ENCODE measurements at places on chromosomes 6 and 20. TPM values are rescaled to one million over a fixed set of nuclear protein-coding genes. Genes with fewer than 3 reads are reported as not detected.

The PLG gene
- not detected for total RNA-seq

The FLRT3 gene
- total RNA-seq, result not detected

The TFAP2C gene
- 0.27 TPM for total RNA-seq

The SCRT2 gene
- not detected for total RNA-seq

The RAET1G gene
- total RNA-seq, result not detected

The STX11 gene
- not detected for total RNA-seq

The GJA10 gene
- not detected for total RNA-seq

The GSTA2 gene
- not detected for total RNA-seq

The OPRL1 gene
- total RNA-seq, result 5.0 TPM

The KCNB1 gene
- total RNA-seq, result 0.12 TPM

The PLCB1 gene
- total RNA-seq, result not detected

The ANGPT4 gene
- total RNA-seq, result not detected

The BPIFB1 gene
- not detected for total RNA-seq

The NKX2-4 gene
- not detected for total RNA-seq

The FOXS1 gene
- 3.4 TPM for total RNA-seq

The MYMX gene
- 0.43 TPM for total RNA-seq

The ADGRB3 gene
- total RNA-seq, result not detected

The HLA-DRB5 gene
- total RNA-seq, result not detected

The GPR63 gene
- total RNA-seq, result not detected

The GINS1 gene
- total RNA-seq, result 40.0 TPM

The PHACTR3 gene
- not detected for total RNA-seq

The TMEM244 gene
- total RNA-seq, result not detected

The SOBP gene
- total RNA-seq, result 5.0 TPM

The RUNX2 gene
- total RNA-seq, result not detected

The ROS1 gene
- not detected for total RNA-seq

The CCM2L gene
- 52.6 TPM for total RNA-seq

The KIF6 gene
- 0.62 TPM for total RNA-seq

The PRRC2A gene
- total RNA-seq, result 62.4 TPM

The MICA gene
- total RNA-seq, result 44.1 TPM

All from G401 (cell line).